HTR-8/SVneo (cell line): ENCODE measurements at places on chromosomes 7 and 10.
A peak's percentile ranks its signal among the peaks of the same experiment; 100 is the strongest.

DNA sequence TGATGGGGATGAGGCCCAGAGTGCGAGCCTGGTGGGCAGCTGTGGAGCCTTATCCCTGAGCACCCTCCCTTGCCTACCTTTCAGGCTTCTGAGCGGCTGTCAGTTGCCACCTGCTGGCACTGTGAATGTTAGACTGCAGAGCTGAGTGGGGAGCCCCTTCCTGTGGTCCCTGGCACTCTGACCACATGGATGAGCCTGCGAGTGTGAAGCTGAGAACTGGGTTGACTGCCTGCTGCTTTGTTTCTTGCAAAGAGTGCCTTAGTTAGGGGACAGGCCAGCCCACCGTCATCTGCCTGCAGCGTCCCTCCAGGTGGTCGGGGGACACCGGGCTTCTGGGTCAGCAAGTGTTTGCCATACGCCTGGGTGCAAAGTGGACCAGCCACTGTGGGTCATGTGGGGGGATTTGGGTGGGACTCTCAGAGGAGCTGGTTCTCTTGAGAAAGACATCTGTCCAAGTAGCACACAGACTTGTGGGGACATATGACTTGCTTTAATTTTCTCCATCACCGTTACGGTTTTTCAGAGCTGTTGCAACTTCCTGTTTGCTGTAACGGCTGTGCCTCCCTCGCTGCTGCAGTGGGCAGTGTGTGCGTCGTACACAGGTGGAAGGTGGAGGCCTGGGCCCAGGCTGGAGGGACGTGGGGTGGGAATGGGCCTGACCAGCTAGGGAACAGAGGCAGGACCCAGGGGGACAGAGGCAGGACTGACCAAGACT is 13.7 kb downstream of the INPP5A start:
- no peak for DNase-seq

GRCh38 chr7:116279217-116279616 is 68.9 kb downstream of the TES start:
- DNase-seq: no peak

- DNase-seq: no peak
These were observed 22.7 kb upstream of the ACSM6 start for GRCh38 chr10:95171336-95171735.

DNA sequence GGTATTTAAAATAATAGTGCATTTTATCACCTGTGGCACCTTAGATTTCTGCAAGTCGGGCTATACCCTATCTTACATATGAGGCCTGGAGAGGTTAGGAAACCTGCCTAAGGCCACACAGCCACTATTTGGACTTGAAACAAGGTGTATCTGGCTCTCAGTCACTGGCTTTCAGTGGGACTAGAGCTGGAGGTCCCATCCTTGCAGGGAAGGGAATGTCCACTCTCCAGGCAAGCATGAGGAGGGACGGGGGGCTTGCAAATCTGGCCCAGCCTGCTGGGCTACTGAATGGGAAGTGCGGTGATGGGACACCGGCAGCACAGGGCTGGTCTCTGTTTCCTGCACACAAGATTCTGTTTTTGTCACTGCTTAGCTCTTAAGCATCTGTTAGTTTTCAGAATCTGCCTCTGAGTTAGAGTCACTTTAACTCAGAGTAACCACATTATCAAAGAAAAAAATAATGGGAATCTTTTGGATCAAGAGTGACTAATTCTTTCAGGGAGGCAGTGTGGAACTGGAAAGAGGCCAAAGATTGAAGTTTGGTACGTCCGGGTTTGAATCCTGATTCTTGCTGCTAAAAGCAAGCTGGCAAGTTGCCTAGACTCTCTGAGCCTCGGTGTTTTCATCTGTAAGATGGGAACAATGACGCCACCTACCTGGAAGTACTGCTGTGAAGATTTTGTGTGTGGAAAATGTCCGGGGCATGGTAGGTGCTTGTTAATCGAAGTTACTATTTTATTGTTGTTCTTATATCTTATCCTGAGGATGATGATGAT is 33.8 kb upstream of the HABP2 start:
- no peak for DNase-seq

DNA sequence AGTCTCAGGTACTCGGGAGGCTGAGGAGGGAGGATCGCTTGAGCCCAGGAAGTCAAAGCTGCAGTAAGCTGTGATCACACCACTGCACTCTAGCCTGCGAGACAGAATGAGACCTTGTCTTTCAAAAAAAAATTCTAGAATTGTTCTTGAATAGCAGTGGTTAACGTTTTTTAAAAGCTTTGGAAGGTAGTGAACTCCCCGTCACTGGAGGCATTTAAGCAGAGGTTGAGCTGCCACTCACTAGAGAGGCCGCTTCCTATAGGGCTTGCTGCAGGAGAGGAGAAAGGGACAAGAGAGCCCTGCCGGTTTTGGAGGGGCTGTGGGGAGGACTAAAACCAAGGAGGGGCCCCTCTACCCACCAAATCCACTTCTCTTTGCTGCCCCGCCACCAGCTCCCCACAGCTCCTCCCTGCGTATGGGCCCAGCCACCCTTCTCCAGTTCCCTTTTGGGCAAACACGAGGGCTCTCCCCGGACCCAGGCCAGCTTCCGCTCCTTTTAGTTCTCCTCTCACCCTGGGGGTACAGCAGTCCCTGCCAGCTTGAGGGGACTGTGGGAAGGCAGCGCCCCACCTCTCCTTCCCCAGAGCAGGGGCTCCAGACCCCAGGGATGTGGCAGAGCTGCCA is 86.9 kb upstream of the GTF2I start:
- no peak for DNase-seq

DNA sequence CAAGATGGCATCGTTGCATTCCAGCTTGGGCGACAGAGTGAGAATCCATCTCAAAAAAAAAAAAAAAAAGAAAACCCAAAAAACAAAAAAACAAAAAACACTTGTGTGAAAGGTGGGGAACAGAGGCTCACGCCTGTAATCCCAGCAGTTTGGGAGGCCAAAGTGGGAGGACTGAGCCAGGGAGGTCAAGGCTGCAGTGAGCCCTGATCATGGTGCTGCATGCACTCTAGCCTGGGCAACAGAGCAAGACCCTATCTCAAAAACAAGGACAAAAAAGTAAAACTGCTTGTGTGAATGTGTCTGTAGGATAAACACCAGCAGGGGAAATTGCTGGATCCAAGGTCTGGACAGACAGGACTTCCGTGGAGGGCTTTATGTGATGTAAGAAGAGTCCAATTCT is 4.5 kb downstream of the PAOX start:
- no peak for DNase-seq

DNA sequence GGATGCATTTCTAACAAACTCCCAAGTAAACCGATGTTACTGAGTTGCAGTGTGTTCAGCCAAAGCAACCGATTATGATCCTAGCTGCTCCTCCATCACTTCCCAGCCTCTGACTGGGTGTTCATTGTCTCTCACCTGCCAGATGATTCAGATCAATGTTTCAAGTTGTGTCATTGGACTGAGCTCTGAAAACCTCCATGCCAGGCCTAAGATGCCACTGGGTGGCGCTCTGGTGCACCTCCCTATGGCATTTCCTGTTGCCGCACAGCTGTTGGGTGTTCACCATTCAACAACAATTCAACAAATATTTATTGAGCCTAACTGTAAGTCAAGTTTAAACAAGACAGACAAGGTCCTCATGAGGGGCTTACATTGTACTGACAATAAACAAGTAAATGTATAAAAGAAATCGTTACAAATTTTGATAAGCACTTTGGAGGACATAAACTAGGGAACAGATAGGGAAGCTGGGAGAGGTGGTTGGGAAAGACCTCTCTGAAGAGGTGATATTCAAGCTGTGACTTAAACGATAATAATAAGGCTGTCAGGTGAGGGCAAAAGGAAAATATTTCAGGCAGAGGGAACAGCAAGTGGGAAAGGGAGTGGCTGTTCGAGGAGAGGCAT is 22.8 kb downstream of the RGR start:
- peak; percentile 25 for DNase-seq

- no peak for DNase-seq
These were observed 52.5 kb upstream of the CAMK2B start for GRCh38 chr7:44377681-44378421.

- DNase-seq: no peak
These were observed 67.6 kb downstream of the STK17A start for GRCh38 chr7:43650457-43651052.

DNA sequence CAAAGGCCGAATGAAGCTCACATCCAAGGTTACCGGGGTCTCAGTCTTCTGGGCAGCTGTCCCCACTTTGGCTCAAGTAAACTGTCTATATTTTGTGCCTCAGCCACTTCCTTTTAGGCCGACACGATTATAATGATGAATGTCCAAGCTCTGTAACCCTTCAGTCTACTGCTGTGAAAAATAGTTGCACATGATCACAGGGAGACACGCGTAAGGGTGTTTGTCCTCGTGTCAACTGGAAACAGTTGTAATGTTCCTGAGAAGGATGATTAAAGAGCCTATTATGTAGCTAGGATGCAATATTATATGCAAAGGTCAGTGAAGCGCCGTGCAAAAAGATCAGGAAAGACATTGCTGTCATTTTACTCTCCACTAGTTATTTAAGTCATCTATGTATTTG is 559.9 kb downstream of the SDK1 start:
- DNase-seq: no peak

GRCh38 chr7:39615350-39615975 is 7.9 kb upstream of the RALA start:
- DNase-seq: no peak

- DNase-seq: peak; percentile 72
These were observed 180.6 kb downstream of the SEMA3E start for GRCh38 chr7:83468251-83468739.

DNA sequence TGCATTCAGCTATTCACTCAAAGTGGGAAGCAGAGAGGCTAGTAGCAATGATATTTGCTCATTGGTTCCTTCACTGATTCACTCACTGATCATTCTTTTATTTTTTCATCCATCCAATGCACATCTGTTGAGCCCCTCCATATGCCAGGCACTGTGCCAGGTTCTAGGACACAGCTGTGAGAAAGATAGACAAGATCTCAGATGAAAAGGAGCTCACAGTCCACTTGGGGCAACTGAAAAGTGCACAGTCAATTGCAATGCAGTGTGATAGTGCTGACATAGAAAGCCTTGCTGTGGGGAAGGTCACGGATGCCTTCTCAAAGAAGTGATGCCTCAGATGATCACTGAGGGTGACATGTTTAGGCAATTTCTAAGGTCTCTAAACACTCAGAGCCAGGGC is 262.3 kb downstream of the PTEN start:
- no peak for DNase-seq

DNA sequence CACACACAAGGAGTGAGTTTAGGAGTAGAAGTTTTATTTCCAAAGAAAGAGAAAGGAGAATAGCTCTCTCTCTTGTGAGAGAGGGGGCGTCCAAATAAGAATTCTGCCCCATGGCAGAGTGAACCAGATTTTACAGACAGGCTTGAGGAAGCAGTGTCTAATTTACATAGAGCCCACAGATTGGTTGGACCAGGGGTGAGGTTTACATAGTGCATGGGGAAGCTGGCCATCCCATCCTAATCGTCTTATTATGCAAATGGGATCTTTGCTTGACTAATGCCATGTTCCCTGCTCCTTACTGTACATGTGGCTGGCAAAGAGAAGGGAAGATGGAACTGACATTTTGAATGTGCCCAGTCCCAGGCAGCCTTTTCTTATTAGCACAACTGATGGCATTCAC is 60.0 kb upstream of the ACSM6 start:
- DNase-seq: no peak

DNA sequence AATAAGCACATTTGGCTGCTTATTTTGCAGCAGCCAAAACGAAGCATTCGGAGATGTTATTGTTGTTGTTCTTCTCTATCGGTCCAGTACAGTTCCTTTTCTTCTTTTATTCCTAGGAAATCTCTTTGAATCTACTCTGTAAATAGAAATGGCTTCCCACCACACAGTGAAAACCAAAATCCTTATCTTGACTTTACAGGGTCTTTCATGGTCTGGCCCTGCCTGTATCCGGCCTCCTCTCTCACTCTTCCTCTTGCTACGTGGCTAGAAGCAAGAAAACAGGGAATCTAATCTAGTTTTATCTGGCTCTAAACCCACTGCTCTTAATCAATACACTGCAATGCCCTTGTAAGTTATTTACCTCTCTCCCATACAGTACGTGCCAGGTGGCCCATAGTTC is 926.0 kb upstream of the C7orf33 start:
- DNase-seq: no peak

DNA sequence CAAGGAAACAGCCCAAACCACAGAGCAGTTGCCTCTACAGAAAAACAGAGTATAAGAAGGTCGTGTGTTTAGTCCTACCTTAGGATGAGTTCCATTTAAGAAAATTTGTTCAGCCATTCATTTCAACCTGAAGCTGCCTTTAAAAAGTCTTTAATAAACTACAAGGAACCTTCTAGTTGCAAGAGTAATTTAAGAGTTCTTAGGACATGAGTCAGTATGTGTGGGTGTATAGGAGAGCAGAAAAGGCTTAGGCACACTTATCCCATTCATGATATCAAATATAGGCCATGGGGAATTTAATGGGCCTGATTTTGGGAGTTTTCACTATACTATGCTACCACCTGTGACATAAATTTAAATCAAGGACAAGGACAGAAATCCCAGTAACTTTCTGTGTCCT is 496.8 kb downstream of the TFEC start:
- no peak for DNase-seq

GRCh38 chr10:13686331-13686752 is 99.6 kb downstream of the PRPF18 start:
- no peak for DNase-seq
